ENCODE measurements at places on chromosomes 12 and 14. TPM values are rescaled to one million over a fixed set of nuclear protein-coding genes. Genes with fewer than 3 reads are reported as not detected.

The E2F7 gene
- 0.22 TPM for total RNA-seq

The CSRP2 gene
- total RNA-seq: not detected

The FZD10 gene
- total RNA-seq: not detected

The KLRD1 gene
- total RNA-seq: 82.5 TPM

The GUCY2C gene
- total RNA-seq: not detected

The VSX2 gene
- total RNA-seq: not detected

The TSPAN31 gene
- total RNA-seq: 12.3 TPM

The TAS2R50 gene
- 1.3 TPM for total RNA-seq

The RAD9B gene
- total RNA-seq: 2.3 TPM

The ZC2HC1C gene
- not detected for total RNA-seq

The TAS2R9 gene
- total RNA-seq: not detected

The KRT83 gene
- total RNA-seq: not detected

The SYNDIG1L gene
- total RNA-seq: not detected

The EFS gene
- total RNA-seq: not detected

The SLC8A3 gene
- total RNA-seq: not detected

The NID2 gene
- not detected for total RNA-seq

The RPGRIP1 gene
- not detected for total RNA-seq

The CMKLR1 gene
- 8.8 TPM for total RNA-seq

The SELPLG gene
- 217 TPM for total RNA-seq

The PTCSC3 gene
- not detected for total RNA-seq

The KRT4 gene
- total RNA-seq: not detected

The CISTR gene
- total RNA-seq: not detected

The GABARAPL1 gene
- 28.2 TPM for total RNA-seq

The PRICKLE1 gene
- total RNA-seq: not detected

The CLECL1 gene
- not detected for total RNA-seq

The CNTN1 gene
- not detected for total RNA-seq

The NTN4 gene
- total RNA-seq: 0.86 TPM

The C12orf50 gene
- total RNA-seq: 0.11 TPM

The COL2A1 gene
- not detected for total RNA-seq

The HOXC12 gene
- total RNA-seq: not detected

The DLGAP5 gene
- 45.1 TPM for total RNA-seq

The TRHDE gene
- total RNA-seq: not detected

The TSHR gene
- not detected for total RNA-seq

The WASHC3 gene
- total RNA-seq: 54.5 TPM

The NDRG2 gene
- 39.9 TPM for total RNA-seq

The ZDHHC22 gene
- total RNA-seq: not detected

The OAS3 gene
- total RNA-seq: 29.0 TPM

The EP400 gene
- total RNA-seq: 82.6 TPM

The TSPAN19 gene
- total RNA-seq: not detected

The LEMD3 gene
- total RNA-seq: 52.2 TPM

Data from naive thymus-derived CD4-positive, alpha-beta T cell (primary cell).